ENCODE measurements at places on chromosomes 1 and 21.

GRCh38 chr1:153220606-153221303 is 3.4 kb downstream of the PRR9 start:
- H3K36me3 ChIP-seq: no peaks in the 10 kb centered on the region
- H3K27me3 ChIP-seq: no peaks in the 10 kb centered on the region
- no peak for DNase-seq
- H3K27ac ChIP-seq: no peak overlapping the region
- H3K4me3 ChIP-seq: no peak overlapping the region

DNA sequence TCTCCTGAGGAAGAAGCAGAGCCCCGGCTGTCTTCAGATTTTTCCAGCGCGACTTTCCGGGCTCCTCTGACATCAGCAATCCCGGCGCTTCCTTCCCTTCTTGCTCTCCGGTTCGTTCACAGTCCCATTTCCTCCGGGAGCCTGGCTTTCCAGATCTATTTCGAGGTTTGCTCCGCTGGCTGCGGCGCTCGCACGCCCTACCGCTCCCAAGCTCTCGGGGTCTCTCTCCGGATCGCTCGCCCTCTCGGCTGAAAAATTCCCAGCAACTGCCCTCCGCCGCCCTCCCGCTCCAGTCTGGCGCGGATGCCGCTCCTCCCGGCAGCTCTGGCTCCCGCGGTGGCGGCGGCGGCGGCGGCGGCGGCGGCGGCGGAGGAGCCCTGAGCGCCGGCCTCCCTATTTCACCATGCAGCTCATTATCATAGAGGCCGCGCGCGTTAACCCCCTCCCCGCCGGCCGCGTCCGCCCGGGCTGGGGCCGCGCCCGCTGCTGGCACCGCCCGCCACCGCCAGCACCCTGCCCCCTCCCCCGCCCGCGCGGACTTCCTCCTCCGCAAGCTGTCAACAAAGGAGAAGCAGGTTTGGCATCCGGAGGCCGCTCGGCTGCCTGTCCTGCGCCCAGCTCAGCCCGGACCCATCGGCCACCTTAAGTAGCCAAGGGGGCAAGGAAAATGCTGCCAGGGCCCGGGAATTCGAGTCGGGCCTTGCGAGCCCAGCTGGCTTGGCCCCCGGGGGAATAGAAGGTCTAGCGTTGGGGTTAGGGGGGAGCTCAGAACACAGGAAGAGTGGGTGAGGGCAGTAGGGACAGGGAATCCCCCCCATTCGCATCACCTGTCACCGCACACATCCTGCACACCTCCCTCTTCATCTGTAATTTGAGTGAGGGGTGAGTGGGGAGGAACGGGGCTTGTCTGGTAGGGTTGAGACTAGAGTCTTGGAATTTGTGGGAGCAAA is at the start of gene PLXNA2:
Gene PLXNA2 (minus strand): TSS at position 418 of the 950 bp plus-strand sequence. CDS start 26,462 bp downstream, outside the sequence.
- DNase-seq: peak; percentile 77
- H3K4me1 ChIP-seq: peaks cover 47% of the 10 kb centered on the region
- no peaks in the 10 kb centered on the region for H3K36me3 ChIP-seq
- H3K4me3 ChIP-seq: peak within 1 kb of the TSS; percentile 83
- H3K27me3 ChIP-seq: no peaks in the 10 kb centered on the region

GRCh38 chr1:235278233-235278914 is 49.6 kb downstream of the ARID4B start:
- peak overlapping the region; percentile 30 for H3K27ac ChIP-seq
- peaks cover 7% of the 10 kb centered on the region for H3K4me1 ChIP-seq
- no peak for DNase-seq
- no peak overlapping the region for H3K4me3 ChIP-seq
- no peaks in the 10 kb centered on the region for H3K36me3 ChIP-seq

GRCh38 chr1:45011837-45012638 is at the start of gene UROD:
Gene UROD, plus strand, starts transcription at chr1:45012254. Its CDS starts 12 bp downstream, at chr1:45012266.
- peaks cover 13% of the 10 kb centered on the region for H3K4me1 ChIP-seq
- no peaks in the 10 kb centered on the region for H3K27me3 ChIP-seq
- H3K36me3 ChIP-seq: peaks cover 7% of the 10 kb centered on the region

- no peaks in the 10 kb centered on the region for H3K4me1 ChIP-seq
- no peak overlapping the region for H3K27ac ChIP-seq
These were observed 15.8 kb downstream of the STIL start for GRCh38 chr1:47298025-47298699.

DNA sequence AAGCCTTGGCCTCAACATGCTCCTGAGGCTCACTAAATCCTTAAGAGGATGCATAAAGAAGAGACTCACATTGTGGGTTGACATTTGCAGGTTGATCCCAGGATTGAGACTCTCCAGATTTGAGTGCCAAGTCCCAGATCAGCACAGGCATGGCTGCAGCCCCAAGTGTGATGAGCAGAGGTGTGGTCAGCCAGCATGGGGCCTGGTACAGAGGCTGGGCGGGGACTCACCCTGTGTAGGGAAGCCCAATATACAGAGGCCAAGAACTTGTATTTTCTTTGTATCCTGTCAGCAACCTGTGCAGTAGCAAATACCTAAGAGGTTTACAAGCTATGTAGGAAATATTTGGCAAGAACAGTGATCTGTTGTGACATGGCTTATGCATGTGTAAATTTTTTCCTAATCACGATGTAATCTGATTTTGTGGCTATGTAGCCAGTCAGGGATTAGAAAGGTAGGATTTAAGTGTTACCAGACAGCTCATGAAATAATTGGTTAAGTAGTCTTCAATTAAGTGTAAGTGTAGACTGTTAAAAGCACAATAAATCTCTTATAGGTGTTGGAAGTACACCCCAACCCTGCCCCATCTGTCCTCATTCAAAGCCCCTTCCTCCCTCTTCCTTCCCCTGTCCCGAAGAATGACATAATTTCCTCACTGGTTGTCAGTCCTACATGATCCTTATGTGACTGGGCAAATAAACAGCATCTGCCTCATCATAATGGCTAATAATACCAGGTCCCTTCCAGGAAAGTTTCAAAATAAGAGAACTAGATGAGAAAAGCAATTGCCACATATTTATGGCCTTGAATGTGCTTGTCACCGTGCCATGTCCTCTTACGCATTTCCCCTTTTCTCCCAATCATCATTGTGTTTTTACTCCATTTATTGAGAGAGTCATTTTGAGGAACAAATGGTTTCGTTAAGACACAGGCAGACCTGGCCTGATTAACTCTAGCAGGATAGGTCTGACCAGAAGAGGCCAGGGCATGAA is 120.9 kb downstream of the HLX start:
- DNase-seq: peak; percentile 40
- H3K27me3 ChIP-seq: peaks cover 7% of the 10 kb centered on the region
- no peaks in the 10 kb centered on the region for H3K4me1 ChIP-seq
- H3K36me3 ChIP-seq: no peaks in the 10 kb centered on the region

DNA sequence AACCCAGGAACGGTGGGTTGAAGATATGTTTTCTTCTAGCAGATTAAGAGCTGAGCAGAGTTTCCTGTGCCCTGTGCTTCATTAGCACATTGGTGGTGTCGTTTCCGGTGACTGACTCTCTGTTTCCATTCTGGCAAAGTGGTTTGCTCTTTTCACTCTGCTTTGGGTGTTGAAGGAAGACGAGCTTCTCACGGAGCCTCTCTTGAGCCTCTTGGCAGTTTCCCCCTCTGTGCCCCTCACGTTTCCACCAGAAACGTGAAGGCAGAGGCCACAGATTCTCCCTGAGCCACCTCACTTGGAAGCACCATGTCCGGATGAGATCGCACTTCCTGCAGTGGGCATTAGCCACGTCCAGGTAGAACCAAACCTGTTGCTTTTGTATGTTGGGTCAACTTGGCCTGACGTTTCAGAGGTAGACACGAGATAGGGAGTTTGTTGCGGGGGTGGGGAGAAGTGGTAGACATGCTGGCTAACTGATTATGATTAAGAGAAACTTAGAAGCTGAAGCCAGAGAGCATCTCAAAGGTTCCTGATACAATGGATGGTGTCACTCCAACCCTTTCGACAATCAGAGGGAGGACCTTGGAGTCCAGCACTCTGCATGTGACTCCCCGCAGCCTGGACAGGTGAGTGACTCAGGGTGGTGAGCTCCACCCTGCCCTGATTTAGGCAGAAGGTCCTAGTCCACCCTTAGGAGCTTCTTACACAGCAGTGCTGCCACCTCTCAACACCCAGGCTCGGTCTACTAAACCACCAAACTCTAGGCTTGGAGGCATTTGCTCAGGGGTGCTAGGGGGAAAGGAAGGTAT is at the start of gene LAX1:
Gene LAX1 (plus strand): TSS at position 155 of the 809 bp plus-strand sequence. CDS start 383 bp downstream, at position 538.
- H3K4me3 ChIP-seq: no peak within 1 kb of the TSS
- H3K4me1 ChIP-seq: no peaks in the 10 kb centered on the region
- H3K36me3 ChIP-seq: no peaks in the 10 kb centered on the region
- peaks cover 3% of the 10 kb centered on the region for H3K27me3 ChIP-seq
- no peak within 1 kb of the TSS for H3K27ac ChIP-seq

DNA sequence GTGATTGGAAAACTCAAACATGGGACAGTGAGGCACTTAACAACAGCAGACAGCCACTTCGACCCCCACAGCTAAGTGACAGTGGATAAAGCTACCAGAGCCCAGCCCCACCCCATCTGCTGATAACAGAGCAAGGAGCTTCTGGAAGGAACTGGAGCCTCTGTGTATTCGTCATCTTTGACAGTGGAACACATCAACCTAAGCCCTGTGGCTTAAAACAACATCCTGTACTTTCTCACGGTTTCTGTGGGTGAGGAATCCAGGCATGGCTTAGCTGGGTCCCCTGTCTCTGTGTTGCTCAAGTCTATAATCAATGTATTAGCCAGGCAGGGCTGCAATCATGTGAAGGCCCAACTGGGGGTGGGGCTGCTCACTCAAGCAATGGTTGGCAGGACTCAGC is 18.4 kb upstream of the SIPA1L2 start:
- peaks cover 24% of the 10 kb centered on the region for H3K4me1 ChIP-seq
- no peaks in the 10 kb centered on the region for H3K27me3 ChIP-seq
- peak overlapping the region; percentile 49 for H3K27ac ChIP-seq
- H3K36me3 ChIP-seq: no peaks in the 10 kb centered on the region
- no peak overlapping the region for H3K4me3 ChIP-seq

- no peaks in the 10 kb centered on the region for H3K4me1 ChIP-seq
- H3K4me3 ChIP-seq: no peak overlapping the region
- no peak for DNase-seq
- H3K36me3 ChIP-seq: no peaks in the 10 kb centered on the region
These were observed 121.8 kb downstream of the TBX15 start for GRCh38 chr1:118866330-118866729.

DNA sequence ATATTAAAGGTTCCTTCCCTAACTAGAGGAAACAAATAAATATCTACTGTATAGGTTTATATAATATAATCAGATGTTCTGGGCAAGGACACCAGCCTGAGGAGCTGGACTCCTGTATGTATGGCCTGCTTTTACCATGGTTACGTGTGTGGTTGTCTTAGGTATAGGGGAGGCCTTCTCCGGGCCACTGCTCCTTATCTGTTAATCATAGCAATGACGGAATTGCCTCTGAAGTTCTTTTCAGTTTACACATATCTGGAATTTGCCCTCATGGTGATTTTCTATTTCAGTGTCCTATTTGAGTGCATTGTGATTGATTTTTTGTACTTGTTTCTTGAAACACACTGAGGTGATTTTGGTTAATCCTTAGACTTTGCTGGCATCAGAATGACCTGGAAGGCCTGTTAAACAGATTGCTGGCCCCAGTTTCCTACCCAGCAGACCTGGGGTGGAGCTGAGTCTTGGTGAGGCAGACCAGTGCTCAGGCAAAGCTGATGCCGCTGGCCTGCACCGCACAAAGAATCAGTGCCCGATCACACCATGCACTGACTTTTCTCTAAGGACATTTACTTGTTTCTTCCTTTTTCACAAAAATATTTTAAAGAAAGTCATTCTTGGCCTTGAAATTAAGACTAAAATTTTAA is 18.5 kb downstream of the ABCB10 start:
- DNase-seq: no peak
- H3K27ac ChIP-seq: no peak overlapping the region
- no peaks in the 10 kb centered on the region for H3K4me1 ChIP-seq
- no peak overlapping the region for H3K4me3 ChIP-seq
- no peaks in the 10 kb centered on the region for H3K27me3 ChIP-seq
- H3K36me3 ChIP-seq: peaks cover 27% of the 10 kb centered on the region

DNA sequence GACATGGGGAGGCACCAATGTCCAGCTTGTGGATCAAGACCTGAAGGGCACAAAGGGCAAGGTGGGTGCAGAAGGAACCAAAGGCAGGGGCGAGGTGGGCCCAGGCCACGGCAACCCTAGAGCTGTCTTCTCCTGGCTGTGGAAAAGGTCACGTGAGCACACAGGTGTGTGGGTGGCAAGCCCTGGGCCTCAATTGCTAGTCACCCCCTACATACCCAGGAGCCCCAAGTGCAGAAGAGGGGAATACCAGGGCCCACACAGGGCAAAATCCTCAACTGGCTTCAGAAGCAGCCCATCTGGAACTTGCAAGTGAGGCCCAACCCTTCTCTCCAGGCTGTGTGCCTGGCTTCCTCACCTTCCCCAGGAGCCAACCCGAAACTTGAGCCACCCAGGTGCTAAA is 25.6 kb downstream of the ZBTB17 start:
- peak overlapping the region; percentile 70 for H3K27ac ChIP-seq
- peaks cover 56% of the 10 kb centered on the region for H3K4me1 ChIP-seq
- H3K27me3 ChIP-seq: no peaks in the 10 kb centered on the region

DNA sequence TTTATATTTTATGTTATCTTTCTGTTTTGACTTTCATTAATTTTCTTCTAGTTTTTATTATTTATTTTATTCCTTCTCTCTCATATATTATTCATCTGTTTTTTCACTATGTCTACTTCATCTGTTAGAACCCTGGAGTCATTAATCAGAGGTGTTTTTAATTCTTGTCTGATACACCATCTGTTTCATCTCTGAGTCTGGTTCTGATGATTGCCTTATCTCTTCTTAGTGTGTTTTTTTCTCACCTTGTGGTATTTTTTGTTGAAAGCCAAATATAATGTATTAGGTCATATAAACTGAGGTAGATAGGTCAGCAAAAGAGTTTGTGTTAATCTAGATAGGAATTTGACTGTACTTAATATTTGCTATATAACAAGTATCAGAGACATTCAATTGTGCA is 1005.7 kb upstream of the NCAM2 start:
- no peak overlapping the region for H3K27ac ChIP-seq
- no peak overlapping the region for H3K4me3 ChIP-seq
- DNase-seq: no peak
- no peaks in the 10 kb centered on the region for H3K36me3 ChIP-seq

- peaks cover 95% of the 10 kb centered on the region for H3K4me1 ChIP-seq
- H3K4me3 ChIP-seq: no peak overlapping the region
- no peaks in the 10 kb centered on the region for H3K27me3 ChIP-seq
- H3K27ac ChIP-seq: peak overlapping the region; percentile 99
These were observed 351.5 kb upstream of the PLD5 start for GRCh38 chr1:242876030-242876429.

- no peaks in the 10 kb centered on the region for H3K4me1 ChIP-seq
- no peak overlapping the region for H3K4me3 ChIP-seq
- H3K27ac ChIP-seq: no peak overlapping the region
- no peaks in the 10 kb centered on the region for H3K36me3 ChIP-seq
- peak; percentile 35 for DNase-seq
These were observed 11.9 kb downstream of the PRRX1 start for GRCh38 chr1:170675865-170676264.

- no peak overlapping the region for H3K27ac ChIP-seq
- H3K4me1 ChIP-seq: no peaks in the 10 kb centered on the region
- no peaks in the 10 kb centered on the region for H3K36me3 ChIP-seq
- no peak overlapping the region for H3K4me3 ChIP-seq
- DNase-seq: no peak
These were observed 49.9 kb upstream of the TMPRSS2 start for GRCh38 chr21:41557884-41558283.

- no peak overlapping the region for H3K4me3 ChIP-seq
- H3K27me3 ChIP-seq: no peaks in the 10 kb centered on the region
- H3K27ac ChIP-seq: no peak overlapping the region
These were observed 289.4 kb upstream of the FMN2 start for GRCh38 chr1:239802275-239802674.

- peaks cover 9% of the 10 kb centered on the region for H3K27me3 ChIP-seq
- H3K4me1 ChIP-seq: peaks cover 8% of the 10 kb centered on the region
- H3K36me3 ChIP-seq: no peaks in the 10 kb centered on the region
- no peak overlapping the region for H3K27ac ChIP-seq
- no peak overlapping the region for H3K4me3 ChIP-seq
These were observed 175.5 kb downstream of the CLIC6 start for GRCh38 chr21:34844013-34844923.
